ENCODE measurements at places on chromosomes 3 and 15.
A peak's percentile ranks its signal among the peaks of the same experiment; 100 is the strongest.

DNA sequence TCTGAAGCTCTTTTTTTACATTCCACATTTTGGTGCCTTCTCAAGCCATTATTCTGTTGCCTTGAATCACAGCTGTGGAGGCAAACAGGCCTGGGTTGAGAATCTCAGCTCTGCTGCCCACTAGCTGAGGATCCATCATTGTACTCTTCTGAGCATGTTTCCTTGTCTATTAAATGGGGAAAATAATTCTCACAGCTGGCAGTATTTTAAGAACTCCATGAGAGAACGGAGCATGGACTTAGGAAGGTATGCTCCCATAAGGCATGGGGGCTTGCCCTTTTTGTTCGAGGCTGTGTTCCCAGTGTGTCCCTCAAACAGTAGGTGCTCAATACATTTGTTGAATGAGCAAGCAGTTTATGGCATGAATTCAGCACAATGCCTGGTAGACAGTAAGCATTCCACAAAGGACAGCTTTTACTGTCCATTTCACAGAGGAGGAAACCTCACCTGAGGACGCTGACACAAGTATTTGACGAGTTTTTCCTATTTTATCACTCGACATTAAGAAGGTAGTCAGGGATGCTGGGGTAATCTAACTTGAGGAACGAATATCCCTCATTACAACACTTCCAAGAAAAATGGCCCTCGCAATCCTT is 2.1 kb upstream of the PTPRG start:
- DNase-seq = no peak

GRCh38 chr3:2706144-2706835 is 403.9 kb downstream of the IL5RA start:
- no peak for DNase-seq

DNA sequence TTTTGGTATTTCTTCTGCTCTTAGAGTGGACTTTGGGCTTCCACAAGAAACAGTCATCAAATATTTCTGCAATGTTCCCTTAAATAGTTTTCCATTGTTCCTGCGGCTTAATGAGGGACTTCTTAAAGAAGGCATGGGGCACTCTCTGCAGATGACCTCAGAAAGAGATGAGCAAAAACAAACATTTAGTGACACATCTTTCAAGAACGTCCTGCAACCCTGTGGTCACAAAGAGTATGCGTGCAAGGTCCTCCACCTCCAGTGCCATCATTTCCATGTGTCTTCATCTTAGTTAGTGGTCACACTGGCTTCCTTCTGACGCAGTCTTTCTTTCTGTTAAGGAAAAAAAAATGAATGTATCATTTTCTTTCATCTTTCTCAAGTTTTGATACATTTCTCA is 56.2 kb downstream of the GREM1 start:
- DNase-seq = peak; percentile 92

DNA sequence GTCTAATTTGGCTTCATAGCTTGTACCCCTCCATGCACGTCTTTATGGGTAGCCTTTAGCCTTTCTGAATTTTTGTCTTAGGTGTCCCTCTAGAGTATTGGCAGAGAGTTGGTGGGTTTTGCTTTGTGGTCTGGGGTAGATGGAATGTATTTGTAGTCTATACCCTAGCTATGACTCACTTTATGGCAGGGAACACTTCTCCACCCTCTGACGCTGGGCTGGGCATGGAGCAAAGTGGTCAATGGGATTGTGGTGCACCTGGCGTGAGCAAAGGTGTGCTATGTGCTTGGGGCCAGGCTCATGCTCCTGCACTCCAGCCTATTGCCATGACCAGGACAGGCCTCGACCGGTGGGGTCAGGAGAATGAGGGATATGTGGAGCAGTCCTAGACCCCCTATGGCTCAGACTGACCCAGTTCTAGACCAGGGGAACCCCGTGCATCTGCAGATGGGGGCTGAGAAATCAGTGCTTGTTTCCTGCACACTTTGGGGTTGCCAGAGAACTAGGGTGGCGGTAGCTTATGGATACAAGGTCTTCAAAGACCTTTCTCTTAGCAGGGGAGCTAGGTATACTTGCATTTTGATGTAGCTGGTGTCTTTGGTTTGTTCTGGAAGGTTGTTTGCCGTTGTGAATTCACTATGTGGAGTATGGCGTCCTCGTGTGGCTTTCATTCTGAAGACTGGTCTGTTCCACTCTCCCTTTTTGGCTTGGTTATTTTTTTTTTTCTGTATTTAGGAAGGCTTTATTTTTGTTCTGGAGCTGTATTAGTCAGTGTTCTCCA is 49.4 kb upstream of the RPL32 start:
- DNase-seq = no peak

DNA sequence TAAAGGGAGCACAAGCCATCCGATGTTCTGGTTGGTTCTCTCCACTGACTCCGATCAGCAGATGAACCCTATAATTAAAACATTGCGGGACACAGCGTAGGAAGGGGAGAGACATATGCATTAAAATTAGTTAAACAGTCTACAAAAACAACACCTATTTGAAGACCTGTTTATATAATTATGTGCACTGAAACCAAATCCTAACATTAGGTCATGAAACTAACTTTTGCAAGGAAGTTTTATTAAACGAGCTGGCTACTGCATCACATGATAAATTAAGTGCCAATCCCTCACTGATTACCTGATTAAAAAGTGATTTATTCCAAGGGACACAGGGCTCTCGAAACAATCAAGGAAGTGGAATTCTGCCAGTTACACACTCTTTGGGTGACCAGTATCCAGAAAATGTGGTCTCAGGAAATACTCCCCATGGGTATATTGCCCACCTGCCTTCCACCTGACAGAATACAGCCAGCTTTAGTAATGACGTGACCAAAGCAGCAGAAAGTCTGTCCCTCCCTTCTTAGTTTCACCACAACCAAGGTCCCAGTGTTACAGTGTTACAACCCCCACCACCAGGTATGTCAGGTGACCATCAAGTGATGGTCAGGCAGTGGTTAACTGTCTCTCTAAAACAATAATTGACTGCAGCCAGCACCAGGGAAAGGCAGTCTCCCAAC is 69.5 kb downstream of the HERC1 start:
- DNase-seq = no peak

DNA sequence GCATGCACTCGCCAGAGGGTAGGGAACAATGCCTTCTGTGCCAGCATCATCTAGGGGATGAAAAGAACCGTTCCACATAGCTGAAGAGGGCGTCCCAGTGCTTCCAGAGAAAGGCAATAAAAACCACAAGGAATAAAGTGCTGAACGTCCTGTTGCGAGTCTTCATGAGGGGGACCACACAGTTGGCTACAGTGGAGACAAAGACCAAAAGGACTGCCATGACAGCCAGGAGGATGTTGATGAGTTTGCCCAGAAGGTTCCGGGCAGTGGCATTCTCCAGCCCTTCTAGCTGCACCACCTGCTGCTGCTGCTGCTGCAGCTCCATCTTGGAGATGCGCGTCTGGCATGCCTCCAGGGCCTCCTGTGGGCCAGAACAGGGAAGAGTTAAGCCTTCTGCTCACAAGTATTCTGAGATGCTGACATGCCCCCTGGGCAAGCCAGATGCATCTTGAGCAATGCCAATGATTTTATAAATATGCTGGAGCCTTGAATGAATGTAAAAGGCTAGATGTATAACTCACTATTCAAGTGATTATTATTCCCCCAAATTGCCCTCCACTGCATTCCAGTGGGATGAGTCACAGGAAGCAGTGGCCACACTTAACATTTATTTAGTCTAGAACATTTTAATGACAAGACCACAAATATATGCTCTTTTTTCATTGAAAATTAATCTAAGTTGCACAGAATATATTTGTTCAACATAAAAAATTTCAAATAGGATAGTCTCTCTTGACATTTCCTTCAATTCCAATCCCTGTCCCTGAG is 45.1 kb upstream of the PLXND1 start:
- DNase-seq = peak; percentile 58

- DNase-seq = no peak
Observed at GRCh38 chr3:38108649-38109579, 28.0 kb downstream of the ACAA1 start.

GRCh38 chr15:31081588-31082250 is 19.8 kb downstream of the TRPM1 start:
- DNase-seq = no peak

GRCh38 chr3:147701195-147701594 is 292.0 kb downstream of the ZIC1 start:
- peak; percentile 8 for DNase-seq

DNA sequence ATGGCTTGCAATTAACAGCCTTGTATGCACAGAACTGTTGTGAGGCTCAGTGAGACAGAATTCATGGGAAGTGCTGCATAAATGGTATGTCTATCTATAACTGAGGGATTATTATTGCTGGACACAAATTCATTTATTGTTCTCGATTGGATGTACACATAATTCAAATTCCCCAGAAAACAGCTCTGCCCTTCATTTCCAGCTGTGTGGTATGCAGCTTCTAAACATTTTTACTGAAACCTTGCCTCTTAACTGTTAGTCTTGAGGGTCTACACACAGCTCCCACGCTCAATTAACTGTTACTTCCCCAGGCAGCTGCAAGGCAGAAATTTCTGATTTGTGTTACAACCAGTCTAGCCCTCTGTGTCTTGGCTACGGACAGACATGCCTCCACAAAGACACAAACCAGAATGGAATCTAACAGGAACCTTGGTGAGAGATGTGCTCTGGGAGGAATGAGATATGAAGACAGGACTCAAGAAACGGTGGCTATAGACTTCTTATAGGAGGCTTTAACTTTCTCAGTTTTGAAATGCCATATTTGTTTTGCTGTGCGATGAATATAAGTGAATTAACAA is 139.7 kb upstream of the TBL1XR1 start:
- DNase-seq = no peak

DNA sequence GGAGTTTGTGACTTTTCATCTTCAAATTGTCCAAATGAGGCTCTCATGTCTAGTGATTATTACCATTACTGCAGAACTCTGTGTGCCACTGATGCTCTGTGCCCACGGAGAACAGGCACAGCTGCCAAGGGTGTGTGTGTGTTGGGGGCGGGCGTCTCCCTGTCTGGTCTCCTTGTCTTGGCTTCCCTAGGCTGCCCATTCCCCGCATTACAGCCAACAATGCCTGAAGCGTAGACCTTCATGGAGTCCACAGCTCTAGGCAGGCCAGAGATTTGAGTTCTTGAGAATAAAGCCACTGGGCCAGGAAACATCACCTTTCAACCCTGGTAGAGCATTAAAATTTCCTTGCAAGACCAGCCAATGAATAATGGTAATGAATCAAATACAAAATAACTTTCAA is 42.7 kb downstream of the CCNB2 start:
- DNase-seq = no peak

- DNase-seq = no peak
Observed at GRCh38 chr15:35477312-35478262, 68.4 kb downstream of the DPH6 start.

GRCh38 chr3:195761123-195761566 is 40.4 kb downstream of the MUC20 start:
- DNase-seq = no peak

- DNase-seq = no peak
Observed at GRCh38 chr3:193564012-193564411, 9.3 kb upstream of the ATP13A4 start.

DNA sequence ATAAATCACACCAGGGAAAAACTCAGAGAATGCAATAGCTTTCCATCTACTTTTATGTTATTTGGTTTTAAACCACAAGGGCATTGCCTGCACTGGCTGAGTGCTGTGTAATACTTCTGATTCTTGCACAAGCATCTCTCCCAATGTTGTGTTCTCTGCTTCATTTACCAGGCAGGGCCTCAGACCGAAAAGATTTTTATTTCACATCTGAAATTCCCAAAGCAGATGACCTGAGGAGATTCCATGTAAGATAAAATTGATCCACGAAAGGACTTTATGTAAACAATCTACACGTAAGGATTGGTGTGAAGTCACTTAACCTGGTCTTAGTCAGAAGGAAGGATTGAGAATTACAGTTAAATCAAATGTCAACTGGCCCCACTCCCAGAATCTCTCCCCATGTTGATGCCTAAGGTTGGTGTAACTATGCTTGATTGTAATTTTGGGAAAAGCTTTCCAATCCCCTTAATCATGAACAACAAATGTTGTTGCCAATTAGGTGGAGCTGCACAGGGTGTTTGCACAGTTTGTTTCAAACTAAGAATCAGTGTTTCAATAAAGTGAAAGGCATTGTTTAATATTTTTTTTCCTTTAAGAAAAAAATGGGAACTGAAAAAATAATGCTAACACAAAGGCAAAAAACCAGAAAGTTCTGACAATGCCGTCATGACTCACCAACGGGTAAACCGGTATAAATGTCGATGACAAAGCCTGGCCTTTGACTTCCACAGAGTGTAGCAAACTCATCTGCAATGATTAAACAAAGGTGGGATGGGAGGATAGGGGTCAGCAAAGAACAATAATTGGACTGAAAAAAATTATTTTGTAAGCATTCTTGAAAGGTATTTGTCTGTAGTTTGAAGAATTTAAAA is 128.6 kb downstream of the DUT start:
- DNase-seq = peak; percentile 83

GRCh38 chr3:9251055-9251786 is 1.8 kb upstream of the SRGAP3 start:
- no peak for DNase-seq

DNA sequence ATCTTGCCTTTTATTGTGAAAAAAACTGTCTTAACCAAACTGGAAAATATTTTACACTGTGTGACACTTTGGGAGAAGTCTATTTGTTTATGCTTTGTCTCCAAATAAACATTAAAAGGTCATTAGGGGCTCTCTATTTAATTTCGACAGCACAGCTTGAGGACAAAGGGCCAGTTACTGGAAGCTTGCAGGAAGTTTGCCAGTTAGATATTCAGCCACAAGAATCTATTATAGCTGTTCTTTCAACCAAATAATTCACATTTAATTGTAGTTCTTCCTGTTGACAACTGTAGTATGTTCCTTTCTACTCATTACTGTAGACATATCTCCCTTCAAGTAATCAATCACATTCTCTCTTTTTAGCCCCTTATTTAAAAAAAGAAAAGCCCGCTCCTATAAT is 6.1 kb downstream of the CP start:
- no peak for DNase-seq

GRCh38 chr15:96225642-96226259 is 104.7 kb upstream of the NR2F2 start:
- DNase-seq = no peak

DNA sequence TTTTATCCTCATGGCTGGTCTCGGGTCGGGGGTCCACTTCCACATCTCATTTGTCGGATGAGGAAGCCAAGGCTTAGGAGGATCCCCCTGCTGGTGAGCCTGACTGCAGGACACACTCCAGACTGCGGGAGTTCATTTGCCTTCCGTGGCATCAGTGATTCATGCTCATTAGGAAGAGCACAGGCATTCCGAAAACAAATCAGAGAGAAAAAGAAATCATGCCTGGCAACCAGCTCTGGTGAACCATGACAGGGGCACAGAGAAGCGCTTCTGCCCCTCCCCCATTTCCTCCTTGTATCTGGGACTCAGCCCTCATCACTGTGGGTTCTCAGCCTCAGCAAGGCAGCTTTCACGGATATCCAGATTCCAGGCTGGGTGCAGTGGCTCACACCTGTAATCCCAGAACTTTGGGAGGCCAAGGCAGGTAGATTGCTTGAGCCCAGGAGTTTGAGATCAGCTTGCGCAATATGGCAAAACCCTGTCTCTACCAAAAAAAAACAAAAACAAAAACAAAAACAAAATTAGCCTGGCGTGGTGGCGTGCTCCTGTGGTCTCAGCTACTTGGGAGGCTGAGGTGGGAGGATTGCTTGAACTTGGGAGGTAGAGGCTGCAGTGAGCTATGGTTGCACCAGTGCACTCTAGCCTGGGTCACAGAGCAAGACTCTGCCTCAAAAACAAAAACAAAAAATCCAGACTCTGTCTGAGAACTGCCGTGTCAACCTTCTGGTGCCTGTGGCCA is 28.4 kb downstream of the IRAK2 start:
- peak; percentile 84 for DNase-seq

Data from skeletal muscle cell (primary cell).